ENCODE measurements at places on chromosomes 7 and 10.

- no peak for DNase-seq
Measured at GRCh38 chr7:74375726-74376220, 77.9 kb upstream of the GTF2IRD1 start.

- DNase-seq = peak; percentile 63
Measured at GRCh38 chr7:5423976-5424748, 528 bp upstream of the TNRC18 start.

GRCh38 chr7:158447151-158447505, 140.5 kb downstream of the PTPRN2 start:
- no peak for DNase-seq

DNA sequence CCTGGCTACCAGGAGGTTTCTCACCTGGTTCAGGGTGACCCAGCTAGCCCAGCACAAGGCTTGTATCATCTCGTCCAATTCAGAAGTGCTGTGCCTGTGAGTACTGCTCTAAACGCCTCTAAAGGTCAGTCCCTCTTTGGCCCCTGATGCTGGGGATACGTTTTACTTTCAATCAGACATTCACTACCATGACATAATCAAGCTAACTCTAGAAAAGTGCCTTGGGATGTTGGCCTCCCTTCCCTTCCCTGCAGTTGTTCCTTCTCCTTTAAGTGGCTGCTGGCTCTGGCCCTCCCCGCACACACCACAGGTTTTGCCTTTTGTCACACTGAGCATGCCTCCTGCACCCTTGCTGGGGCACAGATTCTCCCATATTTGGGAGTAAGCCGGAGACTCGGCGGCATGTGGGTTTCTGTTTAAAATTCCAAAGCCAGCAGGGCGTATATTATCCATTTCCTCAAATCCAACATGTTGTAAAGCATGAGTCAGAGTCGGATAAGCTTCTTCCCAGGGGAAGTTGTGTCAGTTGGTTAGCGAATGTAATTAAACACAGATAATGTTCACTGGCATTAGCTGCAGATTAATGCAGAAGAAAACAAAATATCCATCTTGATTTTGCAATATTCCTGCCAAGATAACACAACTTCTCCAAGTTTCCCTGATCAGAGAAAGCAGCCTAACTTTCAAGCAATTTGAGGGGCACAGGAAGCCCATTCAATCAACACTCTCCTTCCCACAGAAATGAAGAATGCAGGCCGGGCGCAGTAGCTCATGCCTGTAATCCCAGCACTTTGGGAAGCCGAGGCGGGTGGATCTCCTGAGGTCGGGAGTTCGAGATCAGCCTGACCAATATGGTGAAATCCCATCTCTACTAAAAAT, 31.8 kb upstream of the VCL start:
- DNase-seq = no peak

GRCh38 chr7:142884286-142884640, 1.3 kb downstream of the TRPV6 start:
- DNase-seq = peak; percentile 3

- DNase-seq = no peak
Measured at GRCh38 chr7:82015751-82016150, 245.9 kb upstream of the HGF start.

DNA sequence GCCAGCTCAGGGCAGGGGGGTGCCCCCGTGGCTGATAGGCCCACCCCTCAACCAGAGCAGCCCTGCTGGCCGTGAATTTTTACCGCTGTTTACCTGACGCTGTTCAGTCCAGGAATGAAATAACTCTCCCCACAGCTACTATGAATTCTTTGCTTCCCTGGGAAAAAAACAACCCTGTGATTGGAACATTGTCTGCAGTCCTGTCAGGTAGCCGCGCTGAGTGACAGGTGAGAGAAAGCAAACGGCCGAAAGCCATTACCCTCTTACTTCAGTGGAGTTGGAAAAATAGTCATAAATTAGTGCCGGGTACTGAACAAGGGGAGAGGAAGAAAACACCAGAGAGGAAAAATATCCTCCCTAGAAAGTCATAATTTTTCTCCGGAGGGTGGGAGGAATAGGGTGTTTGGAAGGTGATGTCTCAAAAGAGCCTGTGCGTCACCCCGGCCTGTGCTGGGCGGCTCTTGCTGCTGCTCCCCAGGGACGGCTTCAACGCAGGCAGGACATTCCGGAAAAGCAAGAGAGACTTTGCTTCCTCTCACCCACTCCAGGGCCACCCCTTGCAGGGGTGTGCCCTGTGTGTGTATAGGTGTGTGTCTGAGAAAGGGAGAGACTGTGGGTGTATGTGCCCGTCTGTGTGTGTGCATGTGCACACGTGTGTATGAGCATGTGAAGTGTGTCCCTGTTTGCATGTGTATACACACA, 69.0 kb downstream of the CDH23 start:
- DNase-seq = no peak

- no peak for DNase-seq
Measured at GRCh38 chr7:29639886-29640595, 76.4 kb downstream of the PRR15 start.

- DNase-seq = no peak
Measured at GRCh38 chr10:110699859-110700468, 55.8 kb downstream of the RBM20 start.

GRCh38 chr10:69151984-69152383, 28.0 kb downstream of the VPS26A start:
- no peak for DNase-seq

DNA sequence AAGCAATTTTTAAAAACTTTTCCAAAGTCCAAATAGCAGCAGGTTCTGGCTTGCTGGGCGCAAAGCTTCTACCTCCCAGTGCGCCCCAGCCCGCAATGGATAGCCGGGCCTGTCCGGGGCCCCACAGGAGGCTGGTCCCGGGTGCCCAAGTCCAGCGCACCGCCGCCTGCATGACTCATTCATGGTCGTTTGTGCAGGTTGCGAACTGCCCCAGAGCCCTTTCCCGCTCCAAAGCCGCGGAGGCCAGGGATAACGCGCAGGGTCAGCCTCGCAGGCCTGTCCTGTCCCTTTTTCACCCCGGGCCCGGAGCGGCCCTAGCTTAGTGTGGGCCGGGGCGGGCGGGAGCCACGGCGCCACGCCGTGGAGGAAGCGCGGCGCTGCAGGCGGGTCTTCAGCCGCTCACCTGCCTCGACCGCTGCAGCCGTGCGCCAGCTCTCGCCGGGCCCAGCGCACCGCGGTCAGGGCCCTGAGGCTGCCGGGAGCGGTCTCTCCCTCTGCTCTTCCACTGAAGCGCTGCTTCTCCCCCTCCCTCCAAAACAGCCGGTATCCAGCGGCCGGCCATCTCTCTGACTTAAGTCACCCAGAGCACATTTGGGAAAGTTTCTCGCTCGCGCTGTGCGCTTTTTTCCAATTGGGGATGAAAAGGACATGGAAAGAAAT, 1.7 kb upstream of the EGR2 start:
- peak; percentile 78 for DNase-seq

GRCh38 chr7:95269640-95270039, 54.7 kb downstream of the PON1 start:
- DNase-seq = no peak

Measured in stimulated activated CD8-positive, alpha-beta memory T cell treated with anti-CD3 and anti-CD28 coated beads, Interleukin-4, amount 100 ng/mL, for 48 hours (primary cell).